ENCODE measurements at places on chromosomes 16 and 17.
A peak's percentile ranks its signal among the peaks of the same experiment; 100 is the strongest.

DNA sequence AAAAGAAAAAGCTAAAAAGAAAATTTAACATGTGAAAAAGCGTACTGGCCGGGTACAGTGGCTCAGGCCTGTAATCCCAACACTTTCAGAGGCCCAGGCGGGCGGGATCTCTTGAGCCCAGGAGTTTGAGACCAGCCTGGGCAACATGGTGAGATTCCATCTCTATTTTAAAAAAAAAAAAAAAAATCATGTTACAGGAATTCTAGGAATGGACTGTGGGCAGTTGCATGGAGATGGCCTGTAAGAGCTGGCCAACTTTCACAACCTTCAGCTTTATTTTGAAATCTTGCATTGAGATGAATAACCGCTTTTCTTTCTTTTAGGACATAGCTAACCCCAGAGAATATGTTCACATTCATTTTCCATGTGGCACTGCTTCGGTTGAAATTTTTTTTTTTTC lies 8.2 kb upstream of the CIAO3 start:
- no peak for DNase-seq

GRCh38 chr17:16506188-16506587 lies 14.2 kb upstream of the LRRC75A start:
- DNase-seq = no peak

- DNase-seq = peak; percentile 15
These were observed 33.7 kb upstream of the MFSD6L start for GRCh38 chr17:8832711-8833352.

DNA sequence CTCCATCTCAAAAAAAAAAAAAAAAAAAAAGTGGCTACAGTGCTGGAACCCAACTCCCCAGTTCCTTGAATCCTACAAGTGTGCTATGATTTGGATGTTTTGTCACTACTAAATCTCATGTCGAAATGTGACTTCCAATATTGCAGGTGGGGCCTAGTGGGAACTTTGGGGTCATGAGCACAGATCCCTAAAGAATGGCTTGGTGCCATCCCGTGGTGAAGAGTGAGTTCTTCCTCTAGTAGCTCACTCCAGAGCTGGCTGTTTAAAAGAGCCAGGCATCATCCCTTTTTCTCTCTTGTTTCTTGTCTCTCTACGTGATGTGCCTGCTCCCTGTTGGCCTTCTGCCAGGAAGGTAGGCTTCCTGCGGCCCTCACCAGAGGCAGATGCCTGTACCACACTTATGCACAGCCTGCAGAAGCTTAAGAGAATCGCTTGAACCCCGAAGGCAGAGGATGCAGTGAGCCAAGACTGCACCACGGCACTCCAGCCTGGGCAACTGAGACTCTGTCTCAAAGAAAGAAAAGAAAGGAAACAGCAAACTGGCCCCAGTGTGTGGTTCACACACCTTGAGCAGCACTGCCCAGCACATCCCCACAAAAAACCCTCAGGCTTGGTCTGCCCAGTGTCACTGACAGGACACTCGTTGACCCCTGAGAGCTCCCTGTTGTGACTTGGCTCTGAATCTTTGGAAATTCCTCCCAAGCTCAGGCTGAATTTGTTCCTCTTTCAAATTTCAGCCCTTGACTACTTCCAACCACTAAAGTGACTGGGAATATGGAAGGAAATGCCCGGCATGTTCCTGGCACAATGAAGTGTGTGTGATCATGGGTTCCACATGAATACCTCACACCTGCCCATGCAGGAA lies 3.1 kb downstream of the MT1E start:
- no peak for DNase-seq

DNA sequence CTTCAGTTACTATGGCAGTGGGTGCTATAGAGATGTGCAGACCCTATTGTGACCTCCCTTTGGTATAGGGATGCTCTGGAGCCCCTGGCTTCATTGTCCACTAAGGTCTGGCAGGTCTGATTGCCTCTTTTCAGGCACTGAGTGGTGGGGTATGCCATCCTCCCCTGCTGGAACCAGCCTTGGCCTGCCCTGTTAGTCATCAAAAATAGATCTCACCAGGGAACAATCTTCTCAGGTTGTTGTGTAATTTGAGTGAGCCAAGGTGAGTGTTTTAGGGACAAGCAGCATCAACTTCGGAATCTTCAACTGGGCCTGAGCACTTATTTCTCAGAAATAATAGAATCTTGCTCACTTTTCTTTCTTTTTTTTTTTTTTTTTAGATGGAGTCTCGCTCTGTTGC lies 19.6 kb downstream of the HMOX2 start:
- no peak for DNase-seq

- no peak for DNase-seq
These were observed 45.2 kb downstream of the MYO1D start for GRCh38 chr17:32831627-32832243.

Measured in activated CD4-positive, alpha-beta T cell treated with anti-CD3 and anti-CD28 coated beads for 4 hours (primary cell).